ENCODE measurements at places on chromosomes 13 and 19.

DNA sequence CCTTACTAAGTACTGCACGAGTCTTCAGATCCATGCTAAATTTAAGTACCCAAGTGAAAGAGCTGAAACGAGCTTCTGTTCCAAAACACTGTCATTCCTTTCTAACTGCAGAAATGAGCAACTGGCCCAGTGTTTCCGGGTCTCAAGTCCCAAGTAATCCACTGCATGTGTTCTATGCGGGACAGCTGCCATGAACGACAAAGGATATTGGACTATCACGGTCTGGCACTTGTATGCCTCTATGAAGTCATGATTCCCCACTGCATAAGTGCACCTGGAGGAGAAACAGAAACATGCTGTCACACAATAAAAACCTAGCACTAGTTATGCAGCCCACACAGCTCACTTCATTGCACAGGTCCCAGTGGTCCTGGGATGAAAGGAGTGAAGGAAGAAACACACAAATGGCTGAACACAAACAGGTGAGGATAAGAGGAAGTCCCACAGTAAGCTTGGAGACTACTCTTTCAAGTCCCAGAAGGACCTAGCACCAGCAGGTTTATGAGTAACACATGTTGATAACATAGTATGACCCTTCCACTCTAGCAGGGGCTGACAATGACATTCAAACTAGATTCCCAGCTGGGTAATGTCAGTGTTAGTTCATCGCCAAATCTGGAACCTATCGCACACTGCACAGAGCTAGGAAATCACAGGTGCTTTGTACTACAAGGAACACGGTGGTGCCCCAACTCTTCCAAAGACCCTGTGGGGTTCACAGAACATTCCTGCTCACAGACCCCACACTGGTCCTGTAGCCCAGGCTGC is 11.3 kb downstream of the PCID2 start:
- DNase-seq, result no peak

DNA sequence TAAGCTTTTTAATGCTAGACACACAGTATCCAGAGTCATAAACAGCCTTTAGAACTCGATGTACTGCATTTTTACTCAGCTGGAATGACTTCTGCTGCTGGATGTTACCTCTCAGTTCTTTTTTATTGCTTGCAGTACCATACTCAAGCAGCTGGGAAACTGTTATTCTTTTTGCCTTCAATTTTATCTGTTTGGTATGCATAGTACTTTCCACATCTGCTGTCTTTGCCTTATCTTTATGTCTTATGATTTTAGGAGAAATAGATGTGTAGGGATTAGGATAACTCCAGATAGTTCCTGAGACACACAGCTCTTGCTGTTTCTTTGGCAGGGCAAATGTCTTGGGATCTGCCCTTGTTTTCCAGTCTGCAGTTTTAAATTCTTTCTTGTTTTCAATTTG is 31.5 kb downstream of the TEX30 start:
- no peak for DNase-seq

GRCh38 chr19:53161123-53161522 is 2.3 kb upstream of the ZNF347 start:
- no peak for DNase-seq

GRCh38 chr19:16325641-16326400 is 1.2 kb downstream of the KLF2 start:
- DNase-seq, result no peak

- no peak for DNase-seq
Observed at GRCh38 chr13:106681997-106682396, 114.1 kb upstream of the ARGLU1 start.

- DNase-seq, result no peak
Observed at GRCh38 chr19:1182727-1183126, 8.7 kb upstream of the SBNO2 start.

DNA sequence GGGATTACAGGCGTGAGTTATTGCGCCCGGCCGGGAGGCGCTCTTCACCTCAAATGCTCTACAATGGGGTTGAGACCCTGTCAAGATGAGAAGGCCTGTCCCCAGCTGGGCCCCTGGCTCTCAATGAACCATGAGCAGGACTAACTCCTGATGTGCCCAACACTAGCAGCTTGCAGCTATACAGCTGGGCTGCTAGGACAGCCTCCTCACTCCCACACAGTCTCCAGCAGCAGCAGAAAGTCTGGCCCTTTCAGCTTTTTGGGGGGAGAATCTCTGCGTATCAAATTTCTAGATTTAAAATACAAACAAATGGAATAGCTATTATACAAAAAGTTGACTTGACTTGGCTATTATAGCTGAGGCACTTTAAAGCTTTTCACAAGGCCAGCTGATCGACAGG is 30.2 kb downstream of the TMTC4 start:
- DNase-seq, result no peak

DNA sequence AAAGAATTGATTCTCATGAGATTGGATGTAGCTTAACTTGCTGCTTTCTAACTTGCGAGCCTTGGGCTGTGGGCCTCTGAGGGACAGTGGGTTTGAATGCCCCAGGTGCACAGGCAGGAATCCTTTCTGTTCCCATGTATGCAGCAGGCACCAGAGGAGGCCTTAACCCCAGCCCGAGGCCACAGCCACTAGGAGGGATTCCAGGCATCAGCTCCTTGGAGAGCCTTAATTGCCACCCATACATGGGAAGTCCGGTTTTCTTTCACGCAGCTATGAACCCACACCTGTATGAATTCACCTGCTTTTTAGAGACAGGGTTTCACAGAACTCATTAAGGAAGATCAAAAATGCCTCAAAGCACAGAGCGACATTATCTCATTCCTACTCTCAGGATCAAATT is 117.9 kb downstream of the CRYL1 start:
- DNase-seq, result no peak

DNA sequence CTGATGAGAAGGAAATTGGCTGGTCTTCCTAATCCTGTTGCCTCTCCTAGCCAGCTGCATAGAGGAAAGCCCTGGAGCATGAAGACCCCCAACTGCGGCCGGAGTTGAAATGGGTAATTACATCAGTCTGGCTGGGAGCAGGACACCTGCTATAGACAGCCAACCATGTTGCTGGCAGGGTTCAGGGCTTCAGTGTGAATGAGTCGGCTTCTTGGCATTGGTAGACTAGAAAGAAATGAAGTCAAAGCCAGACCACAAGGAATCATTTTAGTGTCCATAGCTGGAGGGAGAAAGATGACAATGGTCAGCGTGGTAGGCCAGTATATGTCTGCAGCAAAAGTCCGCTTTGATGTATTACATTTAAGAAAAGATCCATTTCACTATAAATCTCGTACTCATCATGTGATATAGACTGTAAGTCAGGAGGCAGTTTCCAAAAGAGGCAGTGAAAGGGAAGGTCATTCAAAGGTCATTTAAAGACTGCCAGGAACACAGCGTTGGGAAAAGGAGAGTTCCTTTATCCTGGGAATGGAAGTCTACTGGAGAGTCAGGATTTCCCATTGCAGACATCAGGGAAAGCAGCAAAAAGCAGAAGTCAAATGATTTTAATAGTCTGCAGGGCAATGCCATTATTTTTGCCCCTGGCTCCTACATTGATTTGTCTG is 262.7 kb downstream of the DNAJC15 start:
- DNase-seq, result no peak

- DNase-seq, result no peak
Observed at GRCh38 chr13:71360041-71360440, 507.0 kb downstream of the DACH1 start.

DNA sequence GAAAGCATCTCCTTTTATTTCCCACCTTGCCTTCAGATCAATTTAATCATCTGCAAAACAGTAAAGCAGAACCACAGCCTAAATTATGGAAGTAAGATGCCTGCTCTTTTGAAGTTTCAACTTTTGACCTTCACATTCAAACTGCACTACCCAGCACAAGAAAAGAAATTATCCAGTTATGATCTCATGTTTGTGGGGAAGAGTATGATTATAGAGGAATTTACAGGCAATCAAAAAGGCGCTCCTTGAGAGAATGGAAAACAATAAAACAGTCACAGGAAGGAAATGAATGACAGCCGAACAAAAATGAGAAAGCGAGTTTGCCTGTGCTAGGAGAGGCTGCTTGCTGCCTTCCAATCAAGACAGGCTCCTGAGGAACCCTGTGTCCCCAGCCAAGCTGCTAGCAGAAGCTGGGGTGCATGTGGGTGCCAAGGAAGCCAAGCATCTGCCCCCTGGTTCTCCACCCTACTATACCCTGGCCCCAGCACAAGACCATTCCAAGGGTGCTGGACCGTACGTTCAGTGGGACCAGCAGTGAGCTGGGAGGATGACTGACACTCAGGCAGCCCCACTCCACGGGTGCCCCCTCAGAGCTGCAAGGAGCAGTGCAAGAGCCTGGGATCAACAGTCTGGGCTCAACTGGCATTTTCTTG is 47.8 kb downstream of the PEPD start:
- no peak for DNase-seq

GRCh38 chr19:30153326-30154210 is 211.5 kb downstream of the URI1 start:
- no peak for DNase-seq

DNA sequence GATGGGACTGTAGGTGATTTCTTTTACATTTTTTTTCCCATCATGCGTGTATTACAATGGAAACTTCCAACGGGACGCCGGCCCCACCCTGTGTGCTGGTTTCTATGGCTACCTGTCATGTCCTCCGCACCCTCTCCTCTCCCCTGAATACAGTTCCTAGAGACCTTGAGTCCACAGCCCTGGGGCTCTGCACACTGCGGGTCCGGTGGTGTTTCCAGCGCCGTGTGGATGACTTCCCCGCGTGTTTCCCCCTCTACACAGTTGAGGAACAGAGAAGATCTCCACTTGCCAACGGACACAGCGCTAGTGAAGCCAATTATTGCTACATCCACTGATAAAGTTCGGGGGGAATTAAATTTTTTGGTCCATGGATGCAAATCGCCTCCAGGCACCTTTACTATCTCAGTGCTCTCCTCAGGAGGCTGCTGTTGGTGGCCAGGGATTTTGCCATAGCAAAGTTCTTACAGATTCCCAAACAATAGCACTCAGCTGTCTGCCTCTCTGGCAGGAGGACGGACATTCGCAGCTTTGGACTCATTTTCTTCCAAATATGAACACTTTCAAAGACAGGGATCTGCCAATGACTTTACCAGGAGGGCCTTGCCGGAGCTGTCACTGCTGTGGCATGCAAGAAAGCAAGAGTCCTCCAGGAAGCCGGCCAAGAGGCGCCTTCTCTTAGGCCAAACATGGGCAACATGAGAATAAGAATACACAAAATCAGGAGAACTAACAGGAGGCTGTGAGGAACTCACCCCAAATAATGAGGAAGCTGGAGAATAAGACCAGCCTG is 39.3 kb upstream of the GAS6 start:
- no peak for DNase-seq

- DNase-seq, result no peak
Observed at GRCh38 chr13:50866817-50867636, 23.5 kb upstream of the DLEU7 start.

GRCh38 chr13:26710166-26710565 is 50.4 kb downstream of the GPR12 start:
- no peak for DNase-seq

DNA sequence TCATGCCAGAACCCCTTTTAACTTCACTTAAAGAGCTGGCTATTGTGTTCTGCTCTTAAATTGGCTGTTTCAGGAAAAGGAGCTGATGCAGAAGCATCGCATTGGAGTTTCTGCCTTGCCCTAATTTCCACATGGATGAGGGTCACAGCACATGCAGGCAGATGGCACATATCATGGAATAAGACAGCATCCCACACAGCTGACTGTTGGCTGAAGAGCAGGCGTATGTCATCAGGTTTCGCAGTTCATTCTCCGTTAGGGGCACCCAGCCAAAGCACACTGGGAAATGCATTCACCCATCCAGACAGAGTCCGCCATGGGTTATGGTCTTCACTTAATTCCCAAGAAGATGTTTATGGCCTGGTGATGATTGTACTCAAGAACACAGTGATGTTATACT is 572.5 kb downstream of the LIG4 start:
- DNase-seq, result no peak

GRCh38 chr13:56886398-56886797 is 254.3 kb upstream of the PRR20A start:
- DNase-seq, result no peak

DNA sequence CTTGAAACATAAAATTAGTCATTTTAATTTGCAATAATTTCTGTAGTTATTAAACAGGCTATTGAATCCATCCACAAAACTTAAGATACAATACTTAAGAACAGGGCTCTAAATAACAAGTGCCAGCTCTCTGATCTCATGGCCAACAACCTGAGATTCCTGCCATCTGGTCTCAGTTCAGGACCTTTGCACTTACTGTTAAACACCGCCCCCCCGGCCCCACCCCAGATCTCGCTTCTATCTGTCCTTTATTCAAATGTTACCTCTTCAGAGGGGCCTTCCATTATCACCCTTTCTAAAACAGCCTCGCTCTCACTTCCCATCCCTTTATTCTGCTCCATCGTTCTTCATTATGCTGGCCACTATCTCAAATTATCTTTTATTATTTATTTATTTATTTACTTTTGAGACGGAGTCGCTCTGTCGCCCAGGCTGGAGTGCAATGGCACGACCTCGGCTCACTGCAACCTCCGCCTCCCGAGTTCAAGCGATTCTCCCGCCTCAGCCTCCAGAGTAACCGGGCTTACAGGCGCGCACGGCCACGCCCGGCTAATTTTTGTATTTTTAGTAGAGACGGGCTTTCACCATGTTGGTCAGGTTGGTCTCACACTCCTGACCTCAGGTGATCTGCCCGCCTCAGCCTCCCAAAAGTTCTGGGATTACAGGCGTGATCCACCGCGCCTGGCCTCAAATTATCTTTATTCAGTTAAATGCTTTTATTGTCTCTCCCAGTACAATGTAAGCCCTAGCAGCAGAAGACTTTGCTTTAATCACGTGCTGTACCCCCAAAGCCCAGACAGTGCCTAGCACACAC is 838 bp upstream of the SNRNP70 start:
- no peak for DNase-seq

- peak; percentile 55 for DNase-seq
Observed at GRCh38 chr19:12777217-12778016, 2.1 kb upstream of the HOOK2 start.

GRCh38 chr19:33747273-33747672 is 49.4 kb upstream of the KCTD15 start:
- no peak for DNase-seq

DNA sequence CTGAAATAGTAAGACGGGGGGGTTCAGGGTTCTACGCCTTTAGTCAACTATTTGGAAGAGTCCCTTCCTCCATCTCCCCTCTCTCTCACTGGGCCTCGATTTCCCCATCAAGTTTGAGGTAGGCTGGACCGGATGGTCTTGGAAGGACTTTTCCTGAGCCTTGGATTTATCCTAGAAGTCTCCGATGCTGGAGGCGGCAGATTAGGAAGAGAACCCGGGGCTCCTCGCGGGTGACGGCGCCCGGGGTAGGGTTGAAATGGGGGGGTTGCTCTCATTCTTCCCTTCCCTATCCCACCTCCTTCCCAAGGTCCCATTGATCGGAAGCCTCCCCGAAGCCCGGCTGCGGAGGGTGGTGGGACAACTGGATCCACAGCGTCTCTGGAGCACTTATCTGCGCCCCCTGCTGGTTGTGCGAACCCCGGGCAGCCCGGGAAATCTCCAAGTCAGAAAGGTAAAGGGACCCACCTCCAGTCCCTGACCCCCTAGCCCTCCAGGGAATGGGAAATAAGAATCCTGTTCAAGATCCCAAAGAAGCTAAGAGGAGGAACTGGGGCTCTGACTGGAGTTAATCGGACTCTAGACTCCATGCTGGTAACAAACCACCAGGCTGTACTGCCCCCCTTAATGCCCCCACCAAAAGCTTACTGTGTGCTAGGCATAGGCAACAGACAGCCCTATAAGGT is 781 bp downstream of the QPCTL start:
- peak; percentile 45 for DNase-seq

Measured in AML-193 (cell line).